ENCODE measurements at places on chromosomes 1 and 21. TPM values are rescaled to one million over a fixed set of nuclear protein-coding genes. Genes with fewer than 3 reads are reported as not detected.

SGIP1 gene
- 45.2 TPM for total RNA-seq

GBP3 gene
- 0.82 TPM for total RNA-seq

ZNF436 gene
- total RNA-seq = 111 TPM

FAM177B gene
- not detected for total RNA-seq

TNFSF4 gene
- total RNA-seq = 0.41 TPM

OLIG2 gene
- total RNA-seq = 14.7 TPM
